Endothelial cell of umbilical vein (primary cell): ENCODE measurements at places on chromosomes 7 and 10. TPM values are rescaled to one million over a fixed set of nuclear protein-coding genes. Genes with fewer than 3 reads are reported as not detected.

ZKSCAN1 gene
- 52.8 and 57.8 TPM in 2 replicates for total RNA-seq

ST8SIA6 gene
- total RNA-seq = 0.35 and 0.51 TPM in 2 replicates

AKR1B15 gene
- not detected in 2 replicates for total RNA-seq

WIPF3 gene
- total RNA-seq = 0.35 TPM in 1 of 2 replicates, not detected in the other

PGAM2 gene
- not detected in 2 replicates for total RNA-seq

ASB10 gene
- total RNA-seq = not detected in 2 replicates

FUOM gene
- total RNA-seq = 16.2 and 17.4 TPM in 2 replicates

ATOH7 gene
- total RNA-seq = not detected in 2 replicates

GRCh38 chr10:92750791-92751533, 61.2 kb downstream of the HHEX start:
- peak; percentile 42 for DNase-seq

GRCh38 chr10:23345861-23346260, 1.3 kb upstream of the C10orf67 start:
- DNase-seq = no peak

GRCh38 chr10:114615600-114616007, 42.5 kb downstream of the ABLIM1 start:
- DNase-seq = no peak

GRCh38 chr7:37338966-37339365, 109.7 kb downstream of the ELMO1 start:
- DNase-seq = no peak

DNA sequence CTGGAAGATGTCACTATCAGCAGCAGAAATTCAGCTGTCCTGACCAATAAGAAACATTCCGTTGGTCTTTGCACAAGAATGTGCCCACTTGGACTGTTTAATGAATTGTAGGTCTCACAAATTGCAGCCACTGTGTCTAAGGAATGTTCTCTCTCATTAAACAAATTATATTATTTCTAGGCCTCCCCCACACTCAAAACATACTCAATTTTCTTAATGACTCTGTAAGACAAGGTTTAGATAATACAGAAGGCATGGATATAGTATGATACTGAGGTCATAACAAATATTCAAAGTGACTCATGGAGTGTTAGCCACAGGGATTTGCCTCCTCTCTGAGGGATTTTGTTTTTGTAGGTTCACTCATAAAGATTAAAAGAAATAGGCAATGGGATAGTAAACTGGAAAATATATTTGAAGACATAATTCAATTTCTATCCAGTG, 197.5 kb downstream of the PTN start:
- no peak for DNase-seq

DNA sequence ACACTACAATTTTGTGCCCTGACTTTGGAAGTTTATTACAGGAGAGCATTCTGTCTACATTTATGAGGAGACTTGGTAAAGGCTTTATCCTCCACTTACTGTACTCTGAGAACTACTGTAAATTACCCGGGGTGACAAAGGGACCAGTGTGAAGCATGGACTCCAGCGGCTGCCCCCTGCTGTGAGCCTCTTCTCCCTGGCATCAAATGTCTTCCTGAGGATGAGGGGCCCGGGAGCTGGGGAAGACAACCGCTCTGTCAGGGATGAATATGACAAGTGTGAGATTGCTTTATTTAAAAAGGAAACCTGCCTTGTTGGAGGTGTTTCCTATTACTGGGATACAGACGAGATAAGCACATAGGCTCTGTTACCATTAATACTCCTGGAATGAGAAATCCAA, 714.8 kb downstream of the CCSER2 start:
- DNase-seq = no peak

- DNase-seq = no peak
Observed at GRCh38 chr10:77854115-77854514, 72.4 kb downstream of the DLG5 start.

DNA sequence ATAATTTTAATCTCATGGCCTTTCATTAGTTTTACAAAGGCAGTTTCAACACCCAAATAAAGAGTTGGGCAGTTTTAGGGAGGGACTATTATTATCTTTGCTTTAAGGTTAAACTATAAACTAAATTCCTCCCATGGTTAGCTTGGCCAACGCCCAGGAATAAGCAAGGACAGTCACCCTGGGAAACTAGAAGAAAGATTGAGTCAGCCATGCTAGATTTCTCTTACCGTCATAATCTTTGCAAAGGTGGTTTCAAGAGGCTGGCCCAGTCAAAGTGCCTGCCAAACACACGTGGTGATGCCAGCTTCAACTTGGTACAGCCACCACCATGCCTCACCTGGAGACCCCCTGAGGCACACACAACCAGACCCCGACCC, 317.4 kb upstream of the SP8 start:
- DNase-seq = no peak
